ENCODE measurements at places on chromosomes 3 and 15.

DNA sequence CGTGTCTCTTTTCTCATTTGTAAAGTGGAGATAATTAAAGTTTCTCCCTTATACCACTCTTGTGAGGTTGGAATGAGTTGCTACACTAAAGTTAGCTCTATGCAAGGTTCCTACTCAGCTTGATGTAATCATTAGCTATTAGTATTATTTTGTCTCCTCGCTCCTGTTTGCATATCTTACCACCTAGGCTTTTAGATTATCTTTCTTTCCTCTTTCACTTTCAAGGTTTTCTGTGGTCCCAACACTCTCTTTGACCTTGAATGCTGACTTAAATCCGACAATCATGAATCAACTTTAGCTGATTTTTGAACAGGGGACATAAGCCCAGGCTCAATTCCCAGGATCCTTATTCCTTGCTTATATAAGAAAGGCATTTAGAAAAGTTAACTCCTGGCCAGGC lies 769.7 kb upstream of the GRM7 start:
- DNase-seq: no peak

GRCh38 chr15:32878342-32878741 lies 160.5 kb downstream of the GREM1 start:
- DNase-seq: no peak

- DNase-seq: no peak
Measured at GRCh38 chr3:191543018-191543417, 82.1 kb downstream of the PYDC2 start.

DNA sequence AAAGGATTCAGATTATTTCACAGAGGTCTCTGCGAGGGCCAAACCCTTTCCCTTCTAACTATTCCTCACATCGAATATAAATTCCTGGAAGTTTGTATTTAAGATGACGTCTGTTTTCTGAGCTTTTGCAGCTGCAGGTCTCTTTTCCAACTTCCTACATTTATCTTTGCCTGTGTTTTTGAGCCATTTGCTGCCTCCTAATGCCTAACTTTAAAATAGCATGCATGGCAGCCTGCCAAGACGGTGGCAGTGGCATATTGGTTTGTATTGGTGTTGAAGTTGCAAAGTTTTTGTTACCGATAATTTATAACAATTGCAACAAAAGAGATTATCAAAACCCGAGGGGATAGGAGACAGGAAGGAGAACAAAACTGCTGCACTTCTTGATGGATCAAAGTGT lies 187.1 kb upstream of the DNAJC19 start:
- no peak for DNase-seq

GRCh38 chr15:58527573-58528187 lies 95.9 kb downstream of the LIPC start:
- no peak for DNase-seq

Measured in activated gamma-delta T cell treated with anti-CD3 and anti-CD28 coated beads, Interleukin-2, amount 50 U/mL, for 16 hours (primary cell).